Placental pericyte (primary cell): ENCODE measurements at places on chromosomes 1 and 21. TPM values are rescaled to one million over a fixed set of nuclear protein-coding genes. Genes with fewer than 3 reads are reported as not detected.

Gene CD1B
- total RNA-seq: not detected in 2 replicates

Gene CSRP1
- 564 and 654 TPM in 2 replicates for total RNA-seq

Gene GRHL3
- total RNA-seq: not detected in 2 replicates

Gene OR2T33
- not detected in 2 replicates for total RNA-seq

Gene TIAM1
- 1.7 TPM in 1 of 2 replicates, not detected in the other for total RNA-seq
